NCI-H1105 treated with DMSO at 0.1 percent for 48 hours (cell line): ENCODE measurements at places on chromosomes 4 and X.

GRCh38 chr4:55933611-55934010 lies 15.1 kb upstream of the CEP135 start:
- DNase-seq: no peak

DNA sequence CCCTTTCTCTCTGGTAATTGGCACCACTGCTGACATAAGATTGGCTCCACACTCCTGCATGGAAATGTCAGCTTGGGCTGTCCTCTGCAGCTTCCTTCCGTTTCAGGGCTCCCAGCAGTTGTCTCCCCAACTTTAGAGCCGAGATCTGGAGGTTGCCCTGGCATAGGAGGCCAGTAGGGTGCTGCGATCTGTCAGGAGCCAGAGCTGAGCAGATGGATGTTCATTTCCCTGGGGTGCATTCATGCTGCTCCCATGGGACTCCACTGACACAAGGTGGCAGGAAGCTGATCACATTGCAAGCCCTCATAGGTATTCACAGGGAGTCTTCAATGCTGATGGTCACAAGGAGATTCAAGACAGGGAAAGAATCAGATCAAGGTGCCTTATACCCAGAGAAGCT lies 116.6 kb upstream of the RAI2 start:
- DNase-seq: no peak

DNA sequence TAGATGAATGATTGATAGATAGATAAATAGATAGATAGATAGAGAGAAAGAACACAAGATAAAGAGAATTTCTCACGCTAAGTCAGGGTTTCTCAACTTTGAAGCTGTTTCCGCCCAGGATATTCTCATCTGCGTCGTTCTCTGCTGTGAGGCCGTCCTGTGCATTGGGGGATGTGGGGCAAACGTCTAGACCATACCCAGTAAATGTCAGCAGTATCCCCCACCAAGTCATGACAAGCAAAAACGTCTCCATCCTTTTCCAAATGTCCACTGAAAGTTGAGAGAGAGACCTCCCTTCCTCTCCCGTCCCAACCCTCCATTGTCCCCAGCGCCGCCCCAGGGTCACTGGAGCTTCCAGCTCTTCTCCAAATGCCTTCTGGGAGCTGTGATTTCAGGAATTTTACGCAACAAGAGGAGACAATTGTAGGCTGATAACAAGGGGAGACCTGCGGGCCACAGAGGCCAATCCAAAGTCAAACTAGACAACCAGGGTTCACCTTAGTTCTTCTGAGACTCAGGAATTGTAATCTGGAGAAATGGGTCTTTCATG lies 8.9 kb upstream of the CRLF2 start:
- no peak for DNase-seq

- DNase-seq: no peak
Observed at GRCh38 chrX:69094977-69095669, 70.1 kb downstream of the PJA1 start.

- DNase-seq: peak; percentile 40
Observed at GRCh38 chr4:25767877-25768725, 94.7 kb downstream of the SEL1L3 start.

GRCh38 chrX:373641-374471 lies 12.9 kb downstream of the PPP2R3B start:
- DNase-seq: no peak

- DNase-seq: no peak
Observed at GRCh38 chr4:40121515-40121914, 64.9 kb downstream of the N4BP2 start.

DNA sequence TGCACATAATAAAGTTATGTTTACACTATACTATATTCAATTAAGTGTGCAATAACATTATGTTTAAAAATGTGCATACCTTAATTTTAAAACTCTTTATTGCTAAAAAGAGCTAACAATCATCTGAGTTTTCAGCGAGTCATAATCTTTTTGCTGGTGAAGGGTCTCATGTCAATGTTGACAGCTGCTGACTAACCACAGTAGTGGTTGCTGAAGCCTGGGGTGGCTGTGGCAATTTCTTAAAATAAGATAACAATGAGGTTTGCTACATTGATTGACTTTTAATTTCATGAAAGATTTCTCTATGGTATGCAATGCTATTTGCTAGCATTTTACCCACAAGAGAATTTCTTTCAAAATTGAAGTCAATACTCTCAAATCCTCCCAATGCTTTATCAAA lies 58.6 kb downstream of the C4orf46 start:
- no peak for DNase-seq

DNA sequence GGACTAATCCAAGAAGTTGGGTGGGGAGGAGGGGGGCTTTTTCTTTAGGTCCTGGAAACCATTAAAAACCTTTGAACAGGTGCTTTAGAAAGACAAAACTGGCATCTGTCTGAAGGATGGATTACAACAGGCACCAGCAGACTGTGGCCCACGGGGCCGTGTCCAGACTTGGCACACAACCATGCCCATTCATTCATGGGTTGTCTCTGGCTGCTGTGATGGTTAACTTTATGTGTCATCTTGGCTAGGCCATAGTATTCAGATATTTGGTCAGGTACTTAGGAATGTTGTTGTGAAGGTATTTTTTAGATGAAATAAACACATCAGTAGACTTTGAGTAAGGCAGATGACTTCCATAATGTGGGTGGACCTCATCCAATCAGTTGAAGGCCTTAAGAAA lies 45.5 kb downstream of the TBL1X start:
- DNase-seq: no peak

- no peak for DNase-seq
Observed at GRCh38 chr4:117417856-117418255, 332.5 kb upstream of the TRAM1L1 start.

DNA sequence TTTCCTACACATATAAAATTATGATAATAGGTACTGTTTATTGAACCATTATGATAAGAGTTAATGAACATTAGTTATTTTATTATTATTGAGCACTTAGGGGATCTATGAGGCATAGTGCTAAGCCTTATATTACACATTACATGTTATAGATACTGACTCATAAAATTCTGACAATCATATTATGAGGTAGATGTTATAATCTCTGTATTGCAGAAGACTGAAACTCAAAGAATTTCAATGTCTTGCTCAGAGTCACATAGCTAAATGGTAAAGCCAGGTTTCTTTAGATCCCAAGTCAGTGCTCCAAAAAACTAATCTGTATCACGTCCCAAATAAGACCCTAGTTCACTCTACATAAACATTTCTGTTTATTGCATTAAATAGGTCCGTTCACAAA lies 207.2 kb upstream of the CNKSR2 start:
- DNase-seq: no peak

DNA sequence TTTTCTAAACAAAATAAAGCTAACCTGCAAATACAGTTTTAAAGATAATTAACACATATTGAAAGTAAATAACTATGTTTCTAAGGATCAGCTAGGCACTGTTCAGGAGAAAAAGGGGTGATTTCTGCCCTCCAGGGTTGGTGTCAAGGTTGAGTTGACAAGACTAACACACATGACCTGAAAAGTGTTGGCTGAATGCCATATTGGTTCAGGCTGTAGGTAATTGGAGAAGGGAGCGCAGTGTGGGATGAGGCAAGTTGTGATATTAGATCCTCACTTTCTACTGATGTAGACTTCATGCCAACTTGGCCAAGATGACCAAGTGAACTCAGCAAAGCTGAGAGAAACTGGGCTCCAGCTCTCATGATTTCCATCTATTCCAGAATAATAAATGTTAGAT lies 42.2 kb downstream of the PPM1K start:
- DNase-seq: peak; percentile 18

- no peak for DNase-seq
Observed at GRCh38 chrX:8653956-8654355, 78.0 kb downstream of the ANOS1 start.

DNA sequence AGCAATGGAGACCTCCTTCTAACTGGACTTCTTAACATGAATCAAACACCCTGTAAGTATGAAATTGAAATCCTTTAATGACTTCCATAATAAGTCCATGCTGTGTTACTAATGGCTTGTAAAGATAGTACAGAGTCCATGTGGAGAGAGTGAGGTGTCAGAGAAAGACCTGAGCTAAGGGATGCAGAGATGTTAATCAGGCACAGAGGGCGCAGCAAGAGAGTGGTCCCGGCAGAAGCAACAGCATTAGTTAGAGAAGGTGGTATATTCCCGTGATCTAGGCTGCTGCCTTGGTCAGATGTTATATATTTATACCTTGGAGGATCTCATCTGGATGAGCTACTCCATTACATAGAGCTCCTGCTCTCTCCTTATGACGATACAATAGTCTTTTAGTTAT lies 295.3 kb downstream of the LDB2 start:
- DNase-seq: no peak

DNA sequence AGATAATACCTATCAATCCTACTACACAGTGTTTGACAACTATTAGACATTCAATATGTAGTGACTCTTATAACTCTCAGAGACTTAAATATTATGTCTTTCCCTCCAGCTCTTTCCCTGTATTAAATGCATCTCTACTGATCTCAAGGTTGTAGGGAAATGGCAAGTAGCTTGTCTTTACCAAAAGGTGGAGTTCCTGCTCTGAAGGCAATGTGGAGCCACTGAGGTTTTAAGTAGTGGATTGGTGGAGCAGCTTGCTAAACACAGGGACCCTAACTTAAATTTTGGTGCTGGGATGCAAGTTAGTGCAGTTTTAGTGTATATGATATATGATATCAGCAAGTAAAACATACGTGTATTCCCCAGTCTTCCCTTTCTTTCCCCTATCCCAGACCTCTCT lies 13.1 kb downstream of the FNIP2 start:
- no peak for DNase-seq

- DNase-seq: no peak
Observed at GRCh38 chr4:139247700-139248238, 32.3 kb downstream of the MGARP start.
